Activated CD4-positive, alpha-beta T cell treated with anti-CD3 and anti-CD28 coated beads for 36 hours (primary cell): ENCODE measurements at places on chromosomes 7 and 10. TPM values are rescaled to one million over a fixed set of nuclear protein-coding genes. Genes with fewer than 3 reads are reported as not detected.

CALHM1 gene
- total RNA-seq: not detected

CALY gene
- total RNA-seq: not detected

NODAL gene
- total RNA-seq: not detected

CYP26A1 gene
- total RNA-seq: not detected

DNA sequence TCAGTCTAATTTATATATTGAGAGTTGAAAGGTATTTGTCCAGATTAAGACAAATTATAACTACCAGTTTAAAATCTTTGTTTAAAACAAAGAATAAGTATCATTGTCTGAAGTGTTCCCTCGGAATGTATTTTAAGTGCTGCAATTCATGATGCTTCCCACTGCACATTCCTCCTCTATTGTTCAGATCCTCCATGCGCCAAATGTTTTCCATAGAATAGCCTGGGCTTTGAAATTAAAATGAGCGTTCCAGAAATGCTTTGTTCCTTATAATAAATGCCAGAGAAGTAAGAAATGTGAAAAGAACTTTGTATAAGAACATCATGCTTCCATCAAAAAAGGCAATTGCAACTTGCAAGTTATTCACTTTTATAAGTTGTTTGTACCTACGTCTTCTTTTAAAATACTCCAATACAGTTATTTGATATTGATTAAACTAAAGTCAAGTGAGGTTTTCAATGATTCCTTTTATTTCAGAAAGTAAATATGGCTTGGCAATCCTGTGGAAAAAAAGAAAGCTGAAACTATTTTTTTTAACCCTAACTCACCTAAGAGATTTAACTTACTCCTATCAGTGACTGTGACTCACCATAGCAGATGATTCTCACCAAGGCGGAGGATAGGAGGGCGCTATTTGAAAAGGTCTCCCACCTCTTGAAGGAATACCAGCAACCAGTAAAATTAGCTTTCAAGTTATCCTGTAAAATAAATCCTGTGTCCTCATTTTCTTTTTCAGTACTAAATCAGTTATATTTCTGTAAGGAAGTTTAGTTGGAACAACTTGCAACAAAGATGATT, 85.8 kb downstream of the CTNNA3 start:
- H3K27me3 ChIP-seq: no peaks in the 10 kb centered on the region
- no peak overlapping the region for H3K27ac ChIP-seq
- peaks cover 36% of the 10 kb centered on the region for H3K4me1 ChIP-seq
- H3K4me3 ChIP-seq: no peak overlapping the region

GRCh38 chr7:70439651-70440050, 692.3 kb upstream of the GALNT17 start:
- no peak overlapping the region for H3K27ac ChIP-seq
- H3K36me3 ChIP-seq: no peaks in the 10 kb centered on the region
- no peak for DNase-seq
- H3K27me3 ChIP-seq: no peaks in the 10 kb centered on the region
- peaks cover 6% of the 10 kb centered on the region for H3K4me1 ChIP-seq

- H3K4me3 ChIP-seq: no peak overlapping the region
- H3K36me3 ChIP-seq: no peaks in the 10 kb centered on the region
- H3K27ac ChIP-seq: peak overlapping the region; percentile 4
- H3K27me3 ChIP-seq: no peaks in the 10 kb centered on the region
- no peak for DNase-seq
Observed at GRCh38 chr10:31126593-31126992, 94.9 kb upstream of the ZNF438 start.

DNA sequence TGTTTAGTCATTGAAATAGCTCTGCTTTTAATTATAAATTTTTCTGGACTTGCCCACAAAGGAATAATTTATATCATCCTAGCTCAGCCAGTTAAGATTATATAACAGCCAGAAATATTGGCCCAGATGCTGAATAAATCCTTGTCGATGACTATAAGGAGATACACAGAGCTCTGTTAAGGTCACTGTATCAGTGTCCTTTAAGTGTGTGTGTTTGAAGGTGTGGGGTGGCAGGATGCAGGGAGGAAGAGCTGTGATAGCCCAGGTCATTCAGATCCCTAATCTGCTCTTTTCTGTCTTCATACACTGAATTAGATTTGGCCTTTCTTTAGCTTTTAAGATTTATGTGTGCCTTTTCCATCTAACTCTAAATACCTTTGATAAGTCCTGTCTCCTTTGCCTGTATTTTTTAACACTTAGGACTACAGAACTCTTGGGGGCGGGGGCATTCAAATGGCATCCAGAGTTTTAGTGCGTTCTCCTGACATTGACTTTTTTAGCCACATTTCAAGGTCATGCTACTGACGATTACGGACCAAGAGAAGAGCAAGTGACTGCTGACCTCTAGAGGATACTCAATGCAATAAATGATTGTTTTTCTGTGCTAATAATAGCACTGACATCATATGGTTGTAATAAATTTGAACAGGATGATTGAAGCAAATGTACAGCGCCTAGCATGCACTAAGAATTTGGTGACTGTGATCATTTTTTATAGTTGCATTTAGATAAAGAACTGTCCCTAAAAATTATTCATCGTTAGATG, 172.3 kb downstream of the CACNB2 start:
- no peaks in the 10 kb centered on the region for H3K27me3 ChIP-seq
- no peak overlapping the region for H3K4me3 ChIP-seq
- no peak for DNase-seq
- no peak overlapping the region for H3K27ac ChIP-seq

GRCh38 chr10:43430926-43431663, 5.8 kb upstream of the ZNF487 start:
- H3K36me3 ChIP-seq: peaks cover 8% of the 10 kb centered on the region
- peaks cover 13% of the 10 kb centered on the region for H3K4me1 ChIP-seq
- H3K4me3 ChIP-seq: no peak overlapping the region

- H3K27me3 ChIP-seq: no peaks in the 10 kb centered on the region
- H3K4me1 ChIP-seq: no peaks in the 10 kb centered on the region
- H3K27ac ChIP-seq: no peak overlapping the region
Observed at GRCh38 chr7:32258265-32258664, 188.1 kb upstream of the PDE1C start.

GSDME gene
- total RNA-seq: 6.2 TPM

C10orf90 gene
- total RNA-seq: not detected

SHH gene
- not detected for total RNA-seq

GRCh38 chr10:35961501-35961900, 319.4 kb upstream of the FZD8 start:
- no peak overlapping the region for H3K27ac ChIP-seq
- H3K4me3 ChIP-seq: no peak overlapping the region
- no peaks in the 10 kb centered on the region for H3K36me3 ChIP-seq
- no peak for DNase-seq

H2BK1 gene
- not detected for total RNA-seq

GRCh38 chr10:1320739-1321320, 264.6 kb downstream of the WDR37 start:
- H3K27me3 ChIP-seq: peaks cover 26% of the 10 kb centered on the region
- H3K36me3 ChIP-seq: no peaks in the 10 kb centered on the region
- H3K4me3 ChIP-seq: no peak overlapping the region
- peaks cover 5% of the 10 kb centered on the region for H3K4me1 ChIP-seq

MMP21 gene
- not detected for total RNA-seq

PURB gene
- 18.8 TPM for total RNA-seq

GRCh38 chr10:86057708-86058107, 308.9 kb downstream of the GRID1 start:
- no peaks in the 10 kb centered on the region for H3K36me3 ChIP-seq
- H3K27me3 ChIP-seq: peaks cover 20% of the 10 kb centered on the region
- H3K4me3 ChIP-seq: no peak overlapping the region
- DNase-seq: no peak
- no peaks in the 10 kb centered on the region for H3K4me1 ChIP-seq
- H3K27ac ChIP-seq: no peak overlapping the region

GRCh38 chr10:97744405-97745035, 7.6 kb downstream of the ZFYVE27 start:
- H3K4me3 ChIP-seq: no peak overlapping the region
- H3K27ac ChIP-seq: no peak overlapping the region
- H3K36me3 ChIP-seq: peaks cover 62% of the 10 kb centered on the region
- no peaks in the 10 kb centered on the region for H3K27me3 ChIP-seq

DNA sequence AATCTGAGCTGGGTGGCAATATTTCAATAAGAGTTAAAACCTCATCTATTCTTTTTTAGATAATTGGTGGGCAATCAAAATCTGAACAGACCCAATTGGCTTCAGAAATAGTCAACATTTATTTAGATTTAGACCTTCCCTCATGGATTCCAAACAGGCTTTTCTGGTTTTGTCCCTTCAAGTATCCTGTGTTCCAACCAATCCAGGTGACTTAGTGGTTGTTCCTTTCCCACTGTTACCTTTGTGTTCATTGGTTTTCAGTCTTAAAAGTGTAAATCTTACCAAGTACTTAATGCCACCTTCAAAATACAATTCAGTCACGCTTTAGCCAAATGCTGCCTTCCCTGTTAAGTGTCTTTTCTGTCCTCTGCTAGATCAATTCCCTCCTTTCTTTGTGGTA, 85.9 kb downstream of the AHR start:
- H3K4me1 ChIP-seq: no peaks in the 10 kb centered on the region
- peaks cover 2% of the 10 kb centered on the region for H3K27me3 ChIP-seq
- DNase-seq: no peak

GRCh38 chr10:64148607-64149006, 627.4 kb downstream of the REEP3 start:
- H3K27ac ChIP-seq: no peak overlapping the region
- H3K36me3 ChIP-seq: no peaks in the 10 kb centered on the region
- DNase-seq: no peak
- H3K4me1 ChIP-seq: no peaks in the 10 kb centered on the region
- no peak overlapping the region for H3K4me3 ChIP-seq

GRCh38 chr10:70441895-70442309, 421 bp upstream of the NODAL start:
- DNase-seq: no peak
- peaks cover 30% of the 10 kb centered on the region for H3K27me3 ChIP-seq
- H3K4me1 ChIP-seq: peaks cover 10% of the 10 kb centered on the region

GRCh38 chr7:128913870-128914565, 3.5 kb upstream of the KCP start:
- H3K4me3 ChIP-seq: no peak overlapping the region
- H3K4me1 ChIP-seq: peaks cover 6% of the 10 kb centered on the region
- no peaks in the 10 kb centered on the region for H3K36me3 ChIP-seq
- H3K27me3 ChIP-seq: peaks cover 43% of the 10 kb centered on the region

DNA sequence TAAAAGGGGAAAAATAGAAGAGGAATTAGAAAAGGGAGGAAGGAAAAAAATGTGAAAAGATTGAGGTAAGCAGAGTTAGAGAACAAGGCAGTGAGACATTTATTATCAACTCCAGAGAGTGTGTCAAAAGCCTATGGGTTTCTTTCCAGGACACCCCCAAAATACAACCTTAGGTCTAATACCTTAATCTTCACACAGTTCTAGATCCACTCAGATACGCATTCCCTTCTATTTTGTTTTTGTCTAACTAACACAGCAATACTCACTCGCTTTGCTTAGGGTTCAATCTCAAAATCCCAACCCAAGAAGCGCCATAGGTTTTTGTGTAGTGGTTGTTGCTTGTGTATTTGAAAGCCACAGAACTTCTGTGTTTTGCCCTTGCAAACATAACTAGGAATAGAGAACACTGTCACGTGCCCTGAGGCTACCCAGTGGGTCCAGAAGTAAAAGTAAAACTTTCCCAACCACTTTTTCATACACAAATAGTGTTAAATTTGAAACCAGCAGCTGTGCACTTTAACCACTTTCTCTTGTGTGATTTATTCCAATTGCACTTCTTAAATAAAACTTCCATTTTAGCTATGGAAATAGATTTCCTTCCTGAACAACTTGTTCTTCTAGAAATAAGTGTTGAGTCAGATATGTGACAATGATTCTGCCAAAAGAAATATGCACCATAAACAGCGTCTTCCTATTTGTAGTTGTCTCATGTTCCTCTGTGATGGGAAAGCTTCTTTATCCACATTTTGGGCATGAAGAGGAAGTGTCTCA, 414.7 kb upstream of the GHITM start:
- H3K36me3 ChIP-seq: no peaks in the 10 kb centered on the region
- DNase-seq: no peak
- no peak overlapping the region for H3K27ac ChIP-seq

UTF1 gene
- not detected for total RNA-seq
